H9 (cell line): ENCODE measurements at places on chromosomes 1 and 21. TPM values are rescaled to one million over a fixed set of nuclear protein-coding genes. Genes with fewer than 3 reads are reported as not detected.

The OPTC gene
- total RNA-seq = 0.68 and 1.1 TPM in 2 replicates

The CLCA1 gene
- total RNA-seq = not detected in 2 replicates

GRCh38 chr21:35843911-35844667 is 216.2 kb downstream of the SETD4 start:
- H3K36me3 ChIP-seq = no peaks in the 10 kb centered on the region
- H3K27ac ChIP-seq = no peak overlapping the region
- H3K4me3 ChIP-seq = no peak overlapping the region
- no peaks in the 10 kb centered on the region for H3K4me1 ChIP-seq
- DNase-seq = no peak

- H3K27me3 ChIP-seq = no peaks in the 10 kb centered on the region
- H3K4me3 ChIP-seq = no peak overlapping the region
- DNase-seq = no peak
- H3K36me3 ChIP-seq = peaks cover 5% of the 10 kb centered on the region; the same call in 1 of the 2 replicates
- no peak overlapping the region for H3K27ac ChIP-seq
Observed at GRCh38 chr1:157910270-157910669, 68.7 kb upstream of the CD5L start.

The MCOLN2 gene
- total RNA-seq = 0.70 and 1.3 TPM in 2 replicates

DNA sequence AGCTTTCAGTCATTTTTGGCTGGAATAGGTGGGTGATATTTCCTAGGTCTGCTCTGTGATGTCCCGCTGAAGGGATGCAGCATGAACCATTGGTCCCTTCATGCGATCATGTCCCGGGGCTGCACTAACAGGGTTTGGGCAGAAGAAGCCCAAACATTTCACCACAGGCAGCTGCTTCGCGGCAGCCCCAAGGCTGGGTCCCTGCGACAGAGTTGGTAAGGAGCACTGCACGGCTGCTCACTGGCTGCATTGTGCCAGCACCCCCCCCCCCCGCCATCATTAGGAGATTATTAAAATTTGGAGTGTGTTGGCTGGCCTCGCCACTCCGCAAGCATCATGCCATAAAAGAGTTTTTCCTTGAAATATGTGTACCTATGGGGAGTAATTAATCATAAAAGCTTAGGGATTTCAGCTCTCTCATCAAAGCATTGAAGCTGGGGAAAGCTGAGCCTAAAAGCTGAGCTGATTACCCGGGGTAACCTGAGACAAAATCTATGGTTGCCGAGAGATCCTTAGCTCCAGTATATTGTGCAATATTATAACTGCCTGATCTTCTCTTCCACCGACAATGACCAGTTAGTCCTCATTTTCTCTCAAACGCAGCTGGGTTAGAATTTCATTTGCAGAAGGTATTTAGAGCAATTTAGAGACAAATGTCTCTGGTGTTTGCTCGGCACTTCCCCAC is 62.5 kb downstream of the PEX14 start:
- no peaks in the 10 kb centered on the region for H3K27me3 ChIP-seq
- peaks cover 17% of the 10 kb centered on the region for H3K36me3 ChIP-seq
- no peak for DNase-seq
- no peak overlapping the region for H3K4me3 ChIP-seq
- no peak overlapping the region for H3K27ac ChIP-seq

The PKN2 gene
- total RNA-seq = 32.0 and 32.5 TPM in 2 replicates

The FHAD1 gene
- total RNA-seq = 1.2 and 1.9 TPM in 2 replicates

DNA sequence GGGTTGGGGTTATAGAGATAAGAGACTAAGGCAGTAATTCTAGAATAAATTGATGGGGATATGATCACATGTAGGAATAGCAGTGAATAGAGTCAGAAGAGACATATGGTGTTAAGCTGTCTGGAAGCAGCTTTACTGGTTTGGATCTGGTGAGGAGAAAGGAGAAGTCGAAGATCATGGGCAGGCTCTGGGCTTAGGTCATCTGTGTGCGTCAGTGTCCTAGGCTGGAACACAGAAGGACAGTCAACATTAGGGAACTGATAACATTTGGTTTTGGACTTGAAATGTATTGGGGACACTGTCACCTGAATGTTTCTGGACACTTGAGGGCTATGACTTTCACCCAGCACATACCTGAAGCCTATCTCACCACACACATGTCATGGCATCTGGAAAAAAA is 13.9 kb upstream of the GRIK1 start:
- H3K27ac ChIP-seq = no peak overlapping the region
- H3K36me3 ChIP-seq = peaks cover 4% of the 10 kb centered on the region; the same call in 1 of the 2 replicates
- DNase-seq = no peak
- no peaks in the 10 kb centered on the region for H3K27me3 ChIP-seq
- H3K4me1 ChIP-seq = no peaks in the 10 kb centered on the region
- H3K4me3 ChIP-seq = no peak overlapping the region

GRCh38 chr1:225881081-225881958 is 860 bp downstream of the TMEM63A start:
- peak; percentile 56 for DNase-seq
- H3K36me3 ChIP-seq = peaks cover 10% of the 10 kb centered on the region; the same call in 1 of the 2 replicates

The TSPEAR gene
- total RNA-seq = 1.2 and 1.3 TPM in 2 replicates

DNA sequence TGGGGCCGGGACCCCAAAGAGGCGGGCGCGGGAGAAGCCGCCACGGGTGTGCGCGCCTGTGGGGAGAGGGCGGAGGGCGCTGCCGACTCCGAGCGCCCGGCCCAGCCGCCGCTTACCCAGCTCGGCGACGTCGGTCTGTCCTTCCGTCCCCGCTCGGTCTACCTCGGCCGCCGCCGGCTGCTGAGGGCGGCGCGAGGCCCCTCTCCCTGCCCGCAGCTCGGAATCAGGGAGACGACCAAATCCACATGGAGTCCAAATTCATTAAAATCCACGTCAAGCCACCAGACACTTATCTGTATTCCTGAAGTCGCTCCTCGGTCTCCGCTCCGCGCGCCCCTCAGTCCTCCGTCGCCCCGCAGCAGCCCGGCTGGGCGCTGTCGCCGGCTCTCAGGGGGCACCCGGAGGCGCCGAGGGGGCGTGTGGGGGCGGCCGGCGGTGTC is 637 bp downstream of the PLXNA2 start:
- peaks cover 24% of the 10 kb centered on the region; the same call in 1 of the 2 replicates for H3K27me3 ChIP-seq
- H3K4me3 ChIP-seq = peak overlapping the region; percentile 94
- no peak for DNase-seq
- no peaks in the 10 kb centered on the region for H3K4me1 ChIP-seq

GRCh38 chr1:112727716-112728115 is 12.6 kb upstream of the PPM1J start:
- no peak overlapping the region for H3K27ac ChIP-seq
- peaks cover 4% of the 10 kb centered on the region; the same call in 1 of the 2 replicates for H3K4me1 ChIP-seq
- H3K27me3 ChIP-seq = no peaks in the 10 kb centered on the region; the same call in 1 of the 2 replicates
- no peak overlapping the region for H3K4me3 ChIP-seq

DNA sequence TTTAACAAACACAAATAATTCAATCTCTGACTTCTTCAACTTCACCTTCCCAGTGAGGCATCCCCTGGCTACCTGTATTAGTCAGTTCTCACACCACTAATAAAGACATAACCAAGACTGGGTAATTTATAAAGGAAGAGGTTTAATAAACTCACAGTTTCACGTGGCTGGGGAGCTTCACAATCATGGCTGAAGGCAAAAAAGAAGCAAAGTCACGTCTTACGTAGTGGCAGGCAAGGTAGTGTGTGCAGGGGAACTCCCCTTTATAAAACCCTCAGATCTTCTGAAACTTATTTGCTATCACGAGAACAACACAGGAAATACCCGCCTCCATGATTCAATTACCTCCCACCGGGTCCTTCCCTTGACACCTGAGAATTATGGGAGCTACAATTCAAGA is 478.5 kb downstream of the ADGRL2 start:
- no peak for DNase-seq
- H3K27me3 ChIP-seq = no peaks in the 10 kb centered on the region
- H3K36me3 ChIP-seq = no peaks in the 10 kb centered on the region
- H3K4me3 ChIP-seq = no peak overlapping the region

The LCE1C gene
- total RNA-seq = not detected in 2 replicates

DNA sequence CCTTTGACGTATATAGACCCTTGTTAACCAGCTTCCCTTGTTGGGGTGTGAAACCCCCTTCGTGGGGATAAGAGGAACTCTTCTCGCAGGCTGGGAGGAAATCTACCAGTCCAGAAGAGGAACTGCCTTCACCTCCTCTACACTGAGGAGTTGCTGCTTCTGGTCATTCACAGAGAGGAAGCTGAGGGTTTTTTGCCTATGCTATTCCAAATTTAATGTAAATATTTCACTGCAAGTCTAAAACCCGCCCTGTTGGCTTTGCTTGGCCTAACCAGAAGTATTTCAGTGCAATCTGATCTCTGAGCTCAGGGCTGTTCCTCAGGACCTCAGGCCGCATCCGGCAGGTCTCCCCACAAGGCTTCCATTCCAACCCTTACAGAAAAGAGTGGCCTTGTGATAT is 150.1 kb downstream of the HIVEP3 start:
- no peaks in the 10 kb centered on the region for H3K27me3 ChIP-seq
- no peak overlapping the region for H3K27ac ChIP-seq
- no peak for DNase-seq
- H3K36me3 ChIP-seq = no peaks in the 10 kb centered on the region
- no peak overlapping the region for H3K4me3 ChIP-seq
- H3K4me1 ChIP-seq = no peaks in the 10 kb centered on the region

The GUCA2B gene
- not detected in 2 replicates for total RNA-seq

The DNAJC6 gene
- 2.2 TPM in 2 replicates for total RNA-seq

- no peaks in the 10 kb centered on the region for H3K27me3 ChIP-seq
- H3K27ac ChIP-seq = no peak overlapping the region
Observed at GRCh38 chr1:232317350-232317749, 312.6 kb downstream of the SIPA1L2 start.

DNA sequence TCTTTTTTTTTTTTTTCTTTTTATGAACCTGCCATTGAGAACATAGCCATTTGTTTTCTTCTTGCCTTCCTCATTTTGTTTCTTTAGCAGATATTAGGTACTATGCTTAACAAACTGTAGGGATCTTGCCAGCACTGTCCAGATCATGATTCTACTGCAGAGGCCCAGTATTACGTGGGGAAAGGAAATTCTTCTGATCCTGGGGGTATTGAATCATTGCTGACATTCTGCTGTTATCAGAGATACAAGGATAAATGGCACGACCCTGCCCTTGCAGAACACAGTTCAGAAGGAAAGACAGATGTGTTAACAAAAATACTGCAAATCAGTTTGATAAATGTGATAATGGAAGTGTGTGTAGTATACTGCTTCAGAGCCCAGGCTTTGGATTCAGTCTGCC is 56.2 kb downstream of the BTBD8 start:
- no peak overlapping the region for H3K27ac ChIP-seq
- H3K4me3 ChIP-seq = no peak overlapping the region
- H3K27me3 ChIP-seq = no peaks in the 10 kb centered on the region
- no peaks in the 10 kb centered on the region for H3K4me1 ChIP-seq
- no peak for DNase-seq

GRCh38 chr1:227357927-227358302 is 39.6 kb upstream of the CDC42BPA start:
- H3K36me3 ChIP-seq = no peaks in the 10 kb centered on the region
- H3K27ac ChIP-seq = no peak overlapping the region
- no peaks in the 10 kb centered on the region for H3K27me3 ChIP-seq
- DNase-seq = no peak
